ENCODE measurements at places on chromosomes 4 and X. TPM values are rescaled to one million over a fixed set of nuclear protein-coding genes. Genes with fewer than 3 reads are reported as not detected.

DNA sequence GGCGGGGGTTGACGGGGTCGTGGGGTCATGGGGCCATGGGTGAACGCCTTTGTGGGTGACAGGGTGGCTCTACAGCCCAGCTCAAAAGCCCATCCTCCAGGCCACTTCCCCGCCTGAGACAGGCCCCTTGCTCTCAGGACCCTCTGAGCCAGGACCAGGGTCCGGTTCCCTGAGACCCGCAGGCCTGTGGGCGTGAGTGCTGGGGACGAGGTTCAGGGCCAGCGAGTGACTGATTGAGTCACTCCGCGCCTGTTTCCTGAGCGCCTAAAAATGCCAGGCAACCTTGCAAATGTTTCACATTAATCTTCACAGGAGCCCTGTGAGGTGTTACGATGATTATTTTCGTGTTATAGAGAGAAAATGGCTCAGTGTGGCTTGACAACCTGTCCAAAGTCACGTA is 97.8 kb downstream of the ZNF674 start:
- DNase-seq = no peak

GRCh38 chr4:11376571-11376970 is 52.1 kb downstream of the HS3ST1 start:
- no peak for DNase-seq

The FGD1 gene
- 3.3 TPM for total RNA-seq

DNA sequence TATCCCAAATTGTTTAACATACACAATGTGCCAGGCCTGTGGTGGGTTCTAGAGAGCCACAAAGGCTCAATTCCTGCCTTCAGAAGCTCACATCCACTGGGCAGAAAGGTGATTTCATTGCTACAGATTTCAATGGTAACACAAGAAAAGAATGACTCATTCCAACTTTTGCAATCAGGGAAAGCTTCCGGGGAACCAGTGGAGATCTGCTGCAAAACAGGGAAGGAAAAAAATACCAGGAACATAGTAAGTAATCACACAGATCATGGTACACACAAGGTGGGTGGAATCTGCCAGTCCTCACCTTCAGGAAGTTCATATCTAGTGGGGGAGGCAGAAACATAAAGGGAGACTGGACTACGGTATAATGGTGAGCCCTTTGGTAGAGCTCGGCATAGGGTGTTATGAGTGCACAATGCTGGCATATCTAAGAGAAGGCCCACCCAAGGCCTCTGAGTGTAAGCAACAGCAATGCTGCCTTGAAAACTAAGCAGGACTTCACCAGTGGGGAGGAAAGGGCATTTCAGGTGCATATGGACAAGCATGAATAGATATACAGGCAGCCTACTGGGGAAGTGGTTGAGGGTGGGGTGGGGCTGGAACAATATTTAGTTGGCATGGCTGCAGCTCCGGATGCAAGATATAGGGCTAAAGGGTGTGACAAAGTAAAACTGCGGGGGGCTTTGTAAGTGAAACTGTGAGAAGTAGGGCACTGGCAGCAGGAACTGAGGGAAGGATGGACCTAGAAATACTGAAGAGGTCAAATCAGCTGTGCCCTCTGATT is 24.2 kb downstream of the GPRIN3 start:
- no peak for DNase-seq

GRCh38 chrX:44874420-44875184 is 1.6 kb downstream of the KDM6A start:
- DNase-seq = no peak

DNA sequence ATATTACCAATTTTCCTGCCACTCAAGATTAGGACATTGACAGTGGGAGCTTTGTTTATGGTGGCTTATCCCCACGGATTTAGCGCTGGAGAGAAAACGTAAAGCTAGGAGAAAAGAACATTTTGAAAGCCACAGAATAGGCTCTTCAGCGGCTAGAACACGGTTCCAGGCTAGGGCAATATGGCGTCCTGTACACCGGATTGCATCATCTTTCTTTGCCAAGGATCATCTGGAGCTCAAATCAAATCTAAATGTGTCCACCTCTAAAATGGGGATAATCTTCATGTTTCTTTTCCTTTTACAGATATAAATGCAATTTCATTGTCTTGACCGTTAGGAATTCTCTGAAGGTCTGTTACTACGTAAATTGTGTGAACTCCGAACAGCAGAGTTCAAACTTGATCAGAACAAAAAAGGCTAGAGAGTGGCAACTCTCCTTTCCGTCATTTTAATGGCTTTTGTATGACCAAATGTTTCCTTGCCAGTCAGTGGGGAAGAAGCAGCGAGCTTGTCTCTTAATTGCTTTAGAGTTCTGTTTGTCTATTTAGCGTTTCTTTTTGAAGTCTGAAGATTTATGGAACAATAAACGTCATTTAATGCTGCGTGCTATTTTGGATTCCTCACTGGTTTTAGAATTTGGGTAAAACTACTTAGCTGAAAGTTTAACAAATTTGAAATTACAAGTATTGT is 2.6 kb upstream of the WWC2 start:
- DNase-seq = no peak

The SLC34A2 gene
- total RNA-seq = 2.5 TPM

- no peak for DNase-seq
These were observed 68.3 kb downstream of the LARP7 start for GRCh38 chr4:112704991-112705845.

The KIAA1210 gene
- total RNA-seq = 4.9 TPM

- DNase-seq = peak; percentile 56
These were observed 59.4 kb downstream of the POLR2B start for GRCh38 chr4:57037982-57038604.

GRCh38 chr4:151409470-151410313 is 716 bp downstream of the FHIP1A start:
- DNase-seq = peak; percentile 53

DNA sequence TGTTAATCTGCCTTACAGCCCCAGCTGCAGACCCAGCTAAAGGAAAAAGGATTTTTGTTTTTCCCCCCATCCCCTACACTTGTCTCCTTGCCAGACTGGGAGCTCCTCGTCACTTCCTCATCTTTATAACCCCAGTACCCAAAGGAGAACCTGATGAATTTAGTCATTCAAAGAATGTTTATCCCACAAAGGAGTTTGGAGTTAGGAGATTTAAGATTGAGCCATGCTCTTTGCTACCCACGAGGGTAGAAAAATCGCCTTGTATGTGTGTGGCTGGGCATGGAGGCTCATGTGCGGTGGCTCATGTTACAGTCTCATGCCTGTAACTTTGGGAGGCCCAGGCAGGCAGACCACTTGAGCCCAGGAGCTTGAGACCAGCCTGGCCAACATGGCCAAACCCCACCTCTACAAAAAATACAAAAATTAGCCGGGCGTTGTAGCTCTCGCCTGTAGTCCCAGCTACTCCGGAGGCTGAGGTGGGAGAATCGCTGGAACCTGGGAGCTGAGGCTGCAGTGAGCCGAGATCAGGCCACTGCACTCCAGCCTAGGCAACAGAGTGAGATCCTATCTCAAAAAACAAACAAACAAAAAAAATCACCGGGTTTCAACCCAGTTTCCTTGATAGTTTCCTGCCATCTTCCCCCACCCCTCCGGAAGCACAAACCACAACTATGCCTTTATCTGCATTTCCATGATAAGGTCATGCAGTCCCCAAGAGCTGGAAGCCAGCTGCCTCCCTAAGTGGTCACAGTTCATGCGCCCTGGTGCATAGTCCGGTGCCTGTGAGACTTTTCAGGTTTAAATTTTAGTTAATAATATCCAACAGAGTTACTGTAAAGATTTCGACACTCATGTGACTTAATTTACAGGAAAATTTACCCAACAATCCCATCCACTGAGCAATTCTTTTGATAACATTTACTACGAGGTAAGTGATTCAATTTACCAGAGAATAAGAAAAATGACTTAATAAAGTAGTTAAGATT is 1.5 kb downstream of the CFAP97 start:
- no peak for DNase-seq

GRCh38 chrX:18888281-18888680 is 95.6 kb downstream of the PHKA2 start:
- DNase-seq = no peak

GRCh38 chr4:54843946-54844345 is 186.2 kb downstream of the KIT start:
- no peak for DNase-seq

The GLRA2 gene
- total RNA-seq = not detected

- DNase-seq = no peak
These were observed 249.0 kb downstream of the CBR4 start for GRCh38 chr4:168761066-168761465.

GRCh38 chr4:147137280-147137679 is 191.6 kb upstream of the TTC29 start:
- DNase-seq = no peak

- DNase-seq = no peak
These were observed 45.6 kb downstream of the EPHA5 start for GRCh38 chr4:65624651-65625050.

Data from ureter (tissue), 1 donor.